ENCODE measurements at places on chromosomes 12 and 14. TPM values are rescaled to one million over a fixed set of nuclear protein-coding genes. Genes with fewer than 3 reads are reported as not detected.

Gene ENDOU
- 1.0 TPM for total RNA-seq

Gene PTCSC3
- not detected for total RNA-seq

Gene IL23A
- total RNA-seq: not detected

Gene C14orf132
- total RNA-seq: 10.8 TPM

Gene SLC5A8
- 0.33 TPM for total RNA-seq

Gene AMHR2
- not detected for total RNA-seq

Gene MUCL1
- total RNA-seq: 3.4 TPM

Gene KLRC2
- total RNA-seq: 2.1 TPM

Gene COX8C
- not detected for total RNA-seq

Gene ABCC9
- 52.0 TPM for total RNA-seq

Gene MYF5
- not detected for total RNA-seq

Gene ADAMTS20
- total RNA-seq: not detected

Gene RNFT2
- total RNA-seq: under 0.01 TPM

Gene RNASE4
- 165 TPM for total RNA-seq

Gene KIF26A
- 4.6 TPM for total RNA-seq

Gene AP1G2
- 30.9 TPM for total RNA-seq

Gene LGR5
- 0.80 TPM for total RNA-seq

Gene BMP4
- total RNA-seq: 51.8 TPM

DNA sequence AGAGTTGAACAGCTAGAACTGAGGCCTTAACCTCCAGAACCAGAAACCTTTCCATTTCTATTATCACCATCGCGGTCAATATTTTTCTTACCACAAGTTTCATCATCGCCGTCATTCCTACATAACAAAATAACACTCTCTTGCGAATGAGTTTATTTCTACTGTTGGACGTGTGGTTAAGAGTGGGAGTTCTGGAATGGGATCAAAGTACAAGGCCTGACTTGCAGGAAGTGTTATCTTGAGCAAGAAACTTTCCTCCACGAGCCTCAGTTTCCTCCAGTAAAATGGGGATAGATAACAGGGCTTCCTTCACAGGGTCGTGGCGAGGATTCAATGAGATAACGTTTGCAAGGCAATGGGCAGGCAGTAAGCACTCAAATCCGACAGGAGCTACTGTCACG lies 652 bp downstream of the SART3 start:
- no peak for DNase-seq

- DNase-seq: peak; percentile 27
These were observed 75.0 kb downstream of the TGFB3 start for GRCh38 chr14:75906680-75907280.

DNA sequence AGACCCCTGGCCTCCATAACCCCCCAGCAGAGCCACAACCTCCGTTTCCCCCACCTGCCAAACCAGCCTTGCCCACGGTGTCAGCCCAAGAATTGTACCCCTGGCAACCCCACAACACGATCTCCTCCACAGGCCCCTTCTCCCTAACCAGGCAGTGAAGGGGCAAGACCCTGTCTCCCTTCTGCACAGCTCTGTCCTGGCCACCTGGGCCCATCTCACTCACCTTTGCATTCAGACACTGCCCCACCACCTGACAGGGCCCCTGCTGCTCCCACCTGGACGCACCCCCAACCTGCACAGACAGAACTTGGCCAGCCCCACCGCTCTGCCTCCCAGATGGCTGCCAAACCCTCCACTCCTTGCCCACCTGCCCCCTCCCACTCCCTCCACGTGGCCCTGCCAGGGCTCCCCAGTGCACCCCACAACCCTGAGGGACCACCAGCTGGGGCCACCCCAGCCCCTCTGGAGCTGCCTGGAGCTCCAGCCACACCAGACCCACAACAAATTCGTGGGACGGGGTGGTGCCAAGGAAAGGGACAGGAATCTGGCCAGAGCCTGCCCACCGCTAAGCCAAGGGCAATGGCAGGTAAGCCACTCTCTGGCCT lies 11.8 kb downstream of the AHNAK2 start:
- no peak for DNase-seq

DNA sequence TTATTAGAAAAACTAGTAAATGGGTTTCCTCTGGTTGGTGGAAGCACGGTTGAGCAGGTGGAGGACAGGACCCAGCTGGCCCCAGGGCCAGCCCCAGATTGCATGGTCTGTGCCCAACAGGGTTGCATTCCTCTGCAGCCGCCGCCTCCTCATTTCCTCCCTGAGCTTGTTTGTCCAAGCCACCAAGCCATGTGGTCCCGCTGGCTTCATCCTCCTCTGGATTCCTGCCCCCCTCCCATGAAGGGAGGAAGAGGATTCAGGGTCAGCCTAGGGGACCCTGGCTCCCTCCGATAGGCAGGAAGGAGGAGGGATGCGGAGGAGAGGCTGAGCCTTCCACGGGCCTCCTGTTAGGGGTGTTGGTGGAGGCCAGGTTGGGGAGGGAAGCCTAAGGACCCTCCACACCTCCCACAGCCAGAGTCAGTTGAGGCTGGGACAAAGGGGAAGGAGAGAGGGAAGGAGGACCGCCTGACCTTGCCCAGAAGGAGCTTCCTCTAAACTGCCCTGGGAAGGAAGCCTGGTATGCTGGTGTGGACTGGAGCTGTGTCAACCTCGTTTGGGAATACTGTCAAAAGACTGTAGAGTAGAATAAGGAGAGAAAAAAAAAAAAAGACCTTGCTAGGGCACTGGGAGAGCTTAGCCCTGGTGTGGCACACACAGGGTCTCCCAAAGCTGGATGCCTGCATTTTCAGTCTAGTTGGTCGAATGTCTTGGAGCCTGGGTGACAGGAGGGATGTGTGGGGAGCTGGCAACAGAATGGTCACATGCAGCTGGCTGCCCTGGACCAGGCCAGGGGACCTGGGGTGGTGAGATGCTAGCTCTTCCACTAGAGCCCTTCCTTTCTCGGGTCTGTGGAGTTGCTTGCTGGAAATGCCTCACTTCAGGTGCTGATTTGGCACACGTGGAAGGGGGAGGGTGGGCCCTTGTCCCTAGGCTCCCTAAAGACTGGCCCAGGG lies 42.4 kb downstream of the PLEKHG3 start:
- DNase-seq: no peak

GRCh38 chr12:51932218-51933076 lies 19.1 kb upstream of the ACVR1B start:
- no peak for DNase-seq

DNA sequence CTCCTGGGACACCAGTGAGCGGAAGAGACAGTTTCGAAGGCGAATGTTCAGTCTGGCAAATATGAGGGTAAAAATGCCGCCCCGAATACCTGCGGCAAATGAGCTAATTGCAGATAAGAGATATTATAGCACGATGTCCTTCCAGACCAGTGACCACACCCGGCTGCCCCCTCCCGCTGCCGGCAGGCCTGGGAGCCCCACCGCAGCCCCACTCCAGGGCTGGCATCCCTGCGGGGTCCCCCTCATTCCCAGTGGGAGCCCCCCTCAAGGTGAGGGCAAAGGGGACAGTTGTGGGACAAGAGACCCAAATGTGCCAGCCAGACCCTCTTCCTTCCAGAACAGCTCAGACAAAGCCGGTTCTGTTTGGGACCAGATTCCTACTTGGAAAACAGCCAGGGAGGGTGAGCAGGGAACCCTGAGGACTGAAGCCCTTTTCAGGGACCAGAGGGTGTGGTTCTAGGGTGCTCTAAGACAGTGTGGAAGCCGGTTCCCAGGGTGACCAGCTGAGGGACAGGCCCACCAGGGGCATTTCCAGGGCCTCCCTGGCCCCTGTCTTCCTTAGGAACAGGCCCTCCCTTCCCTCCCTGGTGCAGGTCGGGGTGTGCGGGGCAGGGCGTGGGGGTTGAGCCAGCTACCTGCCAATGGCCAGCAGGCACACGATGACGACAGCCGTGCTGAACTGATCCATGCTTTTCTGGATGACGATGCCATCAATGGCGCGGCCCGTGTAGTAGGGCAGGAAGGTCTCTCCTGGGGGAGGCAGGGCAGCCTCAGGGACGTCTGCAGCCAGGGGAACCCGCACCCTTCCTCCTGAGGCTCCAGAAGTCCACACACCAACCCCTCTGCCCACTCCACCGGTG lies 16.2 kb downstream of the ABCB9 start:
- no peak for DNase-seq

DNA sequence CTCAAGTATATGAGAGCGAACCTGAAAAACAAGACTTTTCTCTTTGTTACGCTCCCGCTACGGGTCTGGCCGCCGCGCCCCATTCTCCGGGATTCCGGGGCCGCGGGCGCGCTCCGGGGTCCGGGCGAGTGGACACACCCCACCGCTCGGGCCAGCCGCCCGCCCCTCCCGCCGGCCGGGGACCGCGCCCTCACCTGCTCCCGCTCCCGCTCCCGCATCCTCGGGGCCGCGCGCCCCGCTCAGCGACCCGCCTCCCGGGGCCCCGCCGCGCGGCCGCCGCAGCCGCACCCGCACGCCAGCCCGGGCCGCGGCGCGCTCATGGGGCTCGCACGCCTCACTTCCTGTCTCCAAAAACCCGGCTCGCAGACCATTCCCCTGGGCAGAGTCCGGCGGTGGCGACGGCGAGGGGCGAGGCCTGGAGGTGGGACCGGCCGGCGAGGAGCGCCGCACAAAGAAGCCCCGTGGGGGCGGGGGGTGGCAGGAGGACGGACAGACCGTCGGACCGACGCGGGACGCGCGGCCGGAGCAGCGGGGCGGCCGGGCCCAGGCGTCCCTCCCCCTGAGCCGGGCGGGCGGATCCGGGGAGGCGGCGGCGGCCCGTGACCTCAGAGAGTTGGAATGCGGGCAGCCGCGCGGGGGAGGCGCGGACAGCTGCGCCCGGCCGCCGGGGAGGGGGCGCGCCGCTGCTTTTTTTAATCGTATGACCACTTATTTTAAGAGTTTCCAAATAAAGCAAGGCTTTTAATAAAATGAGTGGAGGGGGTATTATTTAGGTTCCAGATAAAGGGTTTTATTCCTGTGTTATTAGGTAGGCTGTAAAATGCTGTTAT lies at the start of gene PTPN21:
TSS of gene PTPN21 (minus strand) at position 551 of the 830 bp plus-strand sequence. CDS start 4,590 bp downstream, outside the sequence.
- peak; percentile 60 for DNase-seq

DNA sequence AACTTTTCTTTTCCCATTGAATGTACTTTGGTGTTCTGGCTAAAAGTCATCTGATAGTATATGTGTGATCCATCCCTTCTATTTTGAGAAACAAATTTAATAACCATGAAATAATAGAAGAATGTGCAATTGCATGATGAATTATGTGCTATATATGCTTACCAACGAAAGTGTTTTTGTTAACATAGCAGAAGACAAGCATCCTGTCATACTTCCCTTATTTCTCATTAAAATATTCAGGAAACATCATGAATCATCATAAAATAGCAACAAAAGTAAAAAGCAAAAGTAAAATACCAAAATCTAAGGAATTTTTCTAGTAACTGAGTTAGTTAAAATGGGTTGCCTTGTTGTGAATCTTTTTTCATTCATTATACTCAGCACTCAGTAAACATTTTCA lies 409.0 kb upstream of the PDE3A start:
- DNase-seq: no peak

DNA sequence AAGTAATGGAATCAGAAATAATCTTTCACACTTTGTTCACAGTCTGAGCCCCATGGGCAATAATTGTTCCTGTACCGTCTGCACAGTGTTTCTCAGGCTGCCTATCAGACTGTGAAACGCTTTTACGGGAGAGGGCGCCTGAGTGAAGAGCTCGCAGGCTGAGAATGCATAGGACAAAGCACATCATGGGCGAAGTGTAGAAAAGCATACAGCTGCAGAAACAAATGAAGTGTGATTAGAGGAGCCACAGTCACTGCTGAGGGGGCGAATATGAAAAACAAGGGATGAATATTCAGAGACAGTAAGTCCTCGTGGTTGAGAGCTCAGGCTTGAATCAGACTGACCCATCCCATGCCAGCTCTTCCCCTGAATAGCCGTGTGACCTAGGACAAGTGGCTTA lies 438.4 kb upstream of the DCN start:
- DNase-seq: no peak

DNA sequence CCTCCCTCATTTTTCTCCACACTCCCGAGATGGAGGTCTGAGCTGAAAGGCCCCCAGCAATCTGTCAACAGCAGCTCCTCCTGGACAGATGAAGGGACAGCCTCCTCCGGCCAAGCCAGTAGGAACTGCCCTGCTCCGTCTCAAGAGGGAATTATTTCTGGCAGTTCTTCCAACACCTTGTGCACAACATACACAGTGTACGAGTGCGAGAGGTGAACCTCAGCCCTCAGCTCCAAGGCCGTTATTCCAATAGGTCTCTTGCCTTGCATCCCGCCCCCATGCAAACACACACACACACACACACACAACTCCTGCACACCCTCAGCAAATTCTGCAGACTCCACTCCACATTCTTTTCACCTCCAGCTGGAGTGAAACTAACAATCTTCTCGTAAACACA lies 181.7 kb upstream of the FAR2 start:
- no peak for DNase-seq

DNA sequence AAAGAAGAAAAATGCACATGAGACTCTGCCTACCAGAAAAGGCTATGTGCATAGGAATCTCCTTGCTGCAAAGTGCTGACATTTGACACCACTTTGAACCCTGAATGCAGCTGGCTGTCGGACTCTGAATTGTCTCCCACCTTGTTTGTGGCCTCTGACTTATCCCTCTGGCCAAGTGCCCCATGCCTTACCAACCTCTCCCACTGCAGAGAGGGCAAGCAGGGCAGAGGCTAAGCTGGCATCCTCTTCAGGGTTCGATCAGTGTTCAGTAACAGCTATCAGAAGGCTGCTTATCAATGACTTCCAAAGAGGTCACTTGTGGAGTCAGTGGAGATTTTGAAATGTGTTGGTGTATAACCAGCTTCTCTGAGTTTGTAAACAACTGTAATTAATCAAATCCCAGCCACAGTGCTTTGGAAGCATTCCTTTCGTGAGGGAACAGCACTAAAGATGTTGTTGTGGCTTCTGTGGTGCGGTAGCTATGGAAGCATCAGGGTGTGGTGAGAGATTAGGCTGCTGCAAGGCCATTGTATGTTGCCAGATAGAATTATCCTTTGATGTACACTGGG lies 22.6 kb upstream of the BMP4 start:
- no peak for DNase-seq

- no peak for DNase-seq
These were observed 118.3 kb downstream of the LRIG3 start for GRCh38 chr12:58801986-58802385.

- no peak for DNase-seq
These were observed 76.1 kb upstream of the REP15 start for GRCh38 chr12:27620121-27620520.

DNA sequence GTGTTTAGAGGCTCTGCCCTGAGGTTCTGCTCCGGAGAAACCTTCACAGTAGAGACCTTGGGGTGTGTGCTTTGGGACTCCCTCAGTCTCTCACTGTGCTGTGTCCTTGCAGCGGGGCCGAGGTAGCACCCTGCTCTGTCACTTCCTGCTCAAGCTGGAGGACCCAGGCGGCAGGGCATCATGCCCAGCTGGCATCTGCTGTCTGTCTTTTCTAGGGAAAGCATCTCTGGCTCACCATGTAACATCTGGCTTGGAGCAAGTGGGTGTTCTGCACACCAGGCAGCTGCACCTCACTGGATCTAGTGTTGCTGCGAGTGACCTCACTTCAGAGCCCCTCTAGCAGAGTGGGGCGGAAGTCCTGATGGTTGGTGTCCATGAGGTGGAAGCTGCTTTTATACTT lies 124.5 kb downstream of the ESRRB start:
- DNase-seq: no peak

- no peak for DNase-seq
These were observed 10.1 kb upstream of the SLC6A15 start for GRCh38 chr12:84922693-84923092.

All from breast epithelium (tissue), 4 donors.